ENCODE measurements at places on chromosomes 7 and 10. TPM values are rescaled to one million over a fixed set of nuclear protein-coding genes. Genes with fewer than 3 reads are reported as not detected.

GRCh38 chr7:128904381-128905197 is 5.9 kb downstream of the KCP start:
- peak; percentile 80 for DNase-seq
- no peak overlapping the region for H3K4me3 ChIP-seq
- H3K27ac ChIP-seq = no peak overlapping the region
- H3K36me3 ChIP-seq = no peaks in the 10 kb centered on the region

DNA sequence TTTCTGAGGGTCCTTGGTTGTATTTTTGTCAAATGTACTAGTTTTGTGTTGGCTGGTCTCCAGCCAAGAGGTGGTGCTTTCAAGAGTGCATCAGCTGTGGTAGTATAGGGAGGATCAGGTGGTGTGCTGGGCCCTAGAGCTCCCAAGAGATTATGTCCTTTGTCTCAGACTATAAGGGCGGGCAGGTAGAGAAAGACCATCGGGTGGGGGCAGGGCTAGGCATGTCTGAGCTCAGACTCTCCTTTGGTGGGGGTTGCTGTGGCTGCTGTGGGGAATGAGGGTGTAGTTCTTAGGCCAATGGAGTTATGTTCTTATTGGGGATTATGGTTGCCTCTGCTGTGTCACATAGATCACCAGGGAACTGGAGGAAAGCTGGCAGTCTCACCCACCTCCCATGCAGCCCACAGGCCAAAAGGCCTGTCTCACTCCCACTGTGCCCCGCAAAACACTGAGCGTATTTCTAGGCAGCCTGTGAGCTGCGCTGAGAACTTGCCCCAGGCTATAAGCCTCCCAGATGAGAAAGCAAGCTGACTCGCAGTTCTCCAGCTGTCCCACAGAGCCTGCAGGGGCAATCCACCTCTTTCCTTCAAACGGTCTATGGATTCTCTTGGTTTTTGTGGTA is 1066.7 kb downstream of the GRM8 start:
- no peak overlapping the region for H3K4me3 ChIP-seq
- no peaks in the 10 kb centered on the region for H3K4me1 ChIP-seq
- DNase-seq = no peak
- H3K27me3 ChIP-seq = no peaks in the 10 kb centered on the region
- no peak overlapping the region for H3K27ac ChIP-seq
- no peaks in the 10 kb centered on the region for H3K36me3 ChIP-seq

DNA sequence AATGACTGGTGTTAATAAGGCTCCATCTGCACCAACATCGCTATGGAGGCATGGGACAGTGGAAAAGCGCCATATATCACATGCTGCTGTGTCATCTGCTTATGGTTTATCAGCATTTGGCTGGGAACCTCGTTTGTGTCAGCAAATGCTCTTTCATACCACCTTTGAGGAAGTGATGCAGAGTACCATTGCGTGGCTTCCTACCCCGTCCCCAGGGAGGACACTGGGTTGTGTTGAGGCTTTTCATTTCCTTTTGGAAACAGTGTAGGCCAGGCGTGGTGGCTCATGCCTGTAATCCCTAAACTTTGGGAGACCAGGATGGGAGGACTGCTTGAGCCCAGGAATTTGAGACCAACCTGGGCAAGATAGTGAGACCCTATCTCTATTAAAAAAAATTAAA is 6.8 kb downstream of the TACR2 start:
- no peak overlapping the region for H3K4me3 ChIP-seq
- no peak overlapping the region for H3K27ac ChIP-seq
- H3K36me3 ChIP-seq = peaks cover 4% of the 10 kb centered on the region
- H3K27me3 ChIP-seq = no peaks in the 10 kb centered on the region

Gene UCN3
- total RNA-seq = not detected

Gene DIP2C
- total RNA-seq = 1.9 TPM

All from activated CD4-positive, alpha-beta T cell treated with anti-CD3 and anti-CD28 coated beads, Interleukin-2, amount 10 ng/mL, durations not matched to agents 24 days and 14 days (primary cell).